ENCODE measurements at places on chromosomes 7 and 10.

DNA sequence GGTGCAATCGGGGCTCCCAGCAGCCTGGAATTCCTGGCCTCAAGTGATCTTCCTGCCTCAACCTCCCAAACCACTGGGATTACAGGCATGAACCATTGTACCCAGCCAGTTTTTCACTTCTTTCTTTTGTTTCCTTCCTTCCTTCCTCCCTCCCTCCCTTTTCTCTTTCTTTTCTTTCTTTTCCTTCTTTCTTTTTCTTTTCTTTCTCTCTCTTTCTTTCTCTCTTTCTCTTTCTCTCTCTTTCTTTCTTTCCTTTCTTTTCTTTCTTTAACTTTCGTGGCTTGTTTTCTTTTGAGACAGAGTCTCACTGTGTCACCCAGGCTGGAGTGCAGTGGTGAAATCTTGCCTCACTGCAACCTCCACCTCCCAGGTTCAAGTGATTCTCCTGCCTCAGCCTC lies 12.3 kb downstream of the ORAI2 start:
- DNase-seq, result no peak

DNA sequence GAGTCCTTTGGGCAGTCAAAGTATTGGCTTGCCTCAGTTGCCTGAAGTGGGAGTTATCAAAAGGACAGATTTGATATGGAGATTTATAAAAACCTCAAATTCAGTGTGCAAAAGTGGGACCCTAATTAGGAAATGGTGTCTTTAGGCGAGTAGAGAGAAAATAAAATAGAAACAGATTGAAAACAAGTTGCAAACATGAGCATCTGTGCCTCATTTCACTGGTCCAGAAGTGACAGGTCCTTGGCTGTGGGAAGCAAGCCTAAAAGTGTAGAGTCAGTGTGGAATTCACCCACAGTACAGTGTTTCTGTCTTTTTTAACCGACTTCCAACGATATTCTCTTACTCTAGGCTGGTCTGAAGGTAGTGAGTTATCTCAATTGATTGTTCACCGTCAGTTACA lies 51.2 kb downstream of the ST8SIA6 start:
- DNase-seq, result no peak

GRCh38 chr10:22003964-22004281 lies 393 bp upstream of the DNAJC1 start:
- DNase-seq, result no peak

DNA sequence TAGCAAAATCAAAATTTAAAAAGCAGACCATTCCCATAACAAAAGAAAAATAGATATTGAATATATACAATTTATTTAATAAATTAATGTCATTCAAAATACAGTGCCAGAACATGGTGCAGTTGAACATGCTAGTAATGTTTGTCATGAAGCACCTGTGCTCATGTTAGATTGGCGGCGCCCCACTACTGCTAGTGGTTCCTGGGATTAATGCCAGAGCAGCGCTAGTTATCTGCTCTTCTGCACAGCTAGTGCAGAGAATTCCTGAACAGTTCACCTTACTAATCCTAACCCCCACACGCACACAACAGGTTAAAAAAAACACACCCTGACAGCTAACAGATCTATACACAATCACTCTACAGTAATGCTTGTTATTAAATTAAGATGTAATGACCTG lies 23.4 kb downstream of the KBTBD2 start:
- no peak for DNase-seq

DNA sequence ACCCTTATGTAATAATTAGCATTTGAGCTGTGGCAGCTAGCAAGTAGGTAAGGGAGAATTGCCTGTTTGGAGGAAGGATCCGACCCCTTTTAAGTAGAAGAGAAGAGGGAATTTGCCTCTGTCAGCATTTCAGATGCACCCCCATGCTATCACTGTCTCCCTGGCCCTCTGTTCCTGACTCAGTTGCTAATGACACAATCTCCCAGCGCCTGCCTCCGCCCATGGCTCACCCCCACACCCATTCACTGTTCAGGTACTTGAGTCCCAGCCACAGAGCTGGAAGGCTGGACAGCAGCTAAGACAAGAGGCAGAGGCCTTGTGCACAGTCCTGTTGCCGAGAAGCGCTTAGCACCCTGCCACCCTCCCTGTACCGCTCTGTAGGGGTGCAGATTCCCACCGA lies 512.3 kb upstream of the GALNT17 start:
- DNase-seq, result no peak

DNA sequence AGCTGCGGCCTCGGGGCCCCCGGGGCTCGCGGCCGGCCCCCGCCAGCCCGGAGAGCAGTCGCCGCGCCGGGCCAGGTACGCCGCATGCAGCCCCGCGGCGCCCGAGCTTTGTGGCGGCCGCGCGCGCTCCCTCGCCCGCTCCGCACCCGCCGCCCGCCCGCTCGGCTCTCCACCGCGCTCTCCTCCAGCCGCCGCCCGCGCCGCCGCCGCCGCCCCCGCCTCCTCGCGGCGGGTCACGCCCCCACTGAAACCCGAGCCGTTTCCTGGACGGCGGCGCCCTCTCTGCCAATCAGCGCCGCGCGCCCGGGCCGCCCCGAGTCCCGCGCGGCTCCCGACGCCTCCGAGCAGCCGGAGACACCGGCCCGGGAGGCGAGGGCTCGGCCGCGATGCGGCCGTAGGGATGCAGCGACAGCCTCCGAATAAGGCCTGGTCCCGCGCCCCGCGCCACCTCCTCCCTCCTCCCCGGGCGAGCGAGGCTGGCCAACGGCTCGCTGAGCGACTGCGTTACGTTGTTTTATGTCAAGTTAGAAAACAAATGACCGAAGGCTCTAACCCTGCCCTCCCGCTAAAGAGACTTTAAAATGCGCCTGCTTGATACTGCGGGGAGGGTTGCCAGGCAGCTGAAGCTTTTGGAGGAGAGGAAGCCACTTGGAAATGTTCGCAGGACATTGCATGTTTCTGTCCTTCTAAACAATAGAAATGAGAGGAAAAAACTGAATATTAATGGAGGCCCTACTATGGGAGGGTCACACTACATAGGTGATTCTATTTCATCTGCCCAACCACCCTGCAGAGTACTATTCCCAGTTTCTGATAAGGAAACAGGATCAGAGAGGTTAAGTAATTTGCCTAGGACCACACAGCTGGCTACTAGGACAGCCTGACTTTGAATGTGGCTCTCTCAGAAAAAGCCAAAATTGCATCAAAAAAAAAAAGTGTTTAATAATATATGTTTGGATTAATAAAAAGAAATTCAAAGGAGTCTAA lies at the start of gene FGFR2:
TSS of gene FGFR2 (minus strand) at position 182 of the 987 bp plus-strand sequence. CDS start 4,627 bp downstream, outside the sequence.
- peak; percentile 5 for DNase-seq

GRCh38 chr7:50565977-50566376 lies 772 bp upstream of the DDC start:
- no peak for DNase-seq

- DNase-seq, result no peak
These were observed 99.6 kb upstream of the RELN start for GRCh38 chr7:104089061-104089460.

DNA sequence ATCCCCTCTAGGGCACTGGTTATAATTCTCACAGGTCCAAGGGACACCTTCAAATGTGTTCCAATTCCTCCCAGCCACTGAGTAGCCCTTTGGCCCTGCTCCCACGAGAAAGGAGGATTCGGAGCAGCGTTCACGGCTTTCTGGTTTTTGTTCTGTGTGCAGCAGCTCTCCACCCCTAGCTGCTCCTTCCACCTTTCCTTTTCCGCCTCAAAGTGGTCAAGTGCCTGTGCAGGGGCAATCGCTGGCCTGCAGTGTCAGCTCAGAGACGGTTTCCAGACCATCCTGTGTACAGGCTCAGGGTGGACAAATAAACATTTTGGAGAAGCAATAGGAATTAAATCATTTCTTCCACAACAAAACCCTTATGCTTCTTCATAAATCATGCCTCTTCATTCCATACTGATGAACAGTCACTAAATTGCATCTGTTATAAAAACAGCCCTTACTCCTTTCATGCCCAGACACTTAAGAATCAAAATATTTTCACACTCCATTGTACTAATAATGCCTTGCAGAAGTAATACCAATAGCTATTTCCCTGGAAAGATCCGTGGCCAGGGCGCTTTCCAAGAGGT lies 1.1 kb downstream of the KIAA1549 start:
- peak; percentile 26 for DNase-seq

DNA sequence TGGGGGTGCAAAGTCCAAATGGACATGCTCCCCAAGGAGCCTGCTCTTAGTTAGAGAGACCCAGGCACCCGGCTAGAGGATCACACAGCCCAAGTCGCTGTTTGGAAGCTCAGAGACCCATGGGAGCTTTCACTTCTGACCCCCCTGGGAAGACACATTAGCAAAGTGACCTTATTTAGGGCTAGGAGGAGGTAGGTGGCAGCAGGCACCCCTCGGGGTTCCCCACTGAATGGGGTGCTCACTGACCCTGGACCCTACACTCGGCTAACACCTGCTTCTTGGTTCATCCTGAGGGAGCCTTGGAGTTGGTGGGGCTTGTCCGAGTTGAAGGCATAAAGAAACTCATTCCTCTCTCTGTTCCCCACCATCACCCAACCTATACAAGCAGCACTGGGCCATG lies 27.1 kb upstream of the HABP2 start:
- no peak for DNase-seq

GRCh38 chr7:92603089-92603445 lies 12.9 kb upstream of the FAM133B start:
- DNase-seq, result no peak

GRCh38 chr7:1665549-1666316 lies 4.3 kb upstream of the ELFN1 start:
- DNase-seq, result no peak

- DNase-seq, result peak; percentile 47
These were observed 182.0 kb downstream of the REEP3 start for GRCh38 chr10:63703113-63703670.
